ENCODE measurements at places on chromosomes 3 and 15.
A peak's percentile ranks its signal among the peaks of the same experiment; 100 is the strongest.

DNA sequence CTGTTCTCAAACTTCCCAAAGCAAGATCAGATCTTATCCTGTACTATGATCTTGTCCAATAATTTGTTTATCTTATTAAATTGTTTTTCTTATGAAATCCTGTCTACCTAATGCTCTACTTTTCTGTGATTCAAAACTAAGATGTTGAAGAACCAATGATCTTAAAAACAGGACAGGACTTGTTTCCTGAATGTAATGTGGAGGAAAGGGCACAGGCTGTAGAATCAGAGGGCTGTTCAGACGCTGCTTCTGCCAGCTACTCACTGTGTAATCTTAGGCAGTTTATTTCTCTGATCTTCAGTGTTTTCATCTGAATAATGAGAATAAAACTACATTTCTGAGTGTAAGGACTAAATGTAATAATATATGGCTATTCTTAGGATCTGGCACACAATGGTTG, 20.1 kb upstream of the DMXL2 start:
- H3K36me3 ChIP-seq: no peaks in the 10 kb centered on the region
- H3K4me3 ChIP-seq: no peak overlapping the region
- H3K27me3 ChIP-seq: peaks cover 3% of the 10 kb centered on the region
- no peak for ATAC-seq

GRCh38 chr3:19972054-19972453, 25.2 kb downstream of the RAB5A start:
- no peaks in the 10 kb centered on the region for H3K27me3 ChIP-seq
- peaks cover 92% of the 10 kb centered on the region for H3K36me3 ChIP-seq
- H3K4me1 ChIP-seq: peaks cover 21% of the 10 kb centered on the region
- H3K27ac ChIP-seq: peak overlapping the region; percentile 61
- no peak for ATAC-seq
- H3K4me3 ChIP-seq: no peak overlapping the region

GRCh38 chr3:192130534-192131132, 596.7 kb downstream of the FGF12 start:
- H3K27ac ChIP-seq: no peak overlapping the region
- no peaks in the 10 kb centered on the region for H3K4me1 ChIP-seq
- H3K4me3 ChIP-seq: no peak overlapping the region
- ATAC-seq: no peak

GRCh38 chr15:27220199-27220598, 249.2 kb downstream of the GABRG3 start:
- no peaks in the 10 kb centered on the region for H3K36me3 ChIP-seq
- no peak overlapping the region for H3K27ac ChIP-seq
- no peak overlapping the region for H3K4me3 ChIP-seq
- H3K27me3 ChIP-seq: no peaks in the 10 kb centered on the region
- H3K4me1 ChIP-seq: no peaks in the 10 kb centered on the region

DNA sequence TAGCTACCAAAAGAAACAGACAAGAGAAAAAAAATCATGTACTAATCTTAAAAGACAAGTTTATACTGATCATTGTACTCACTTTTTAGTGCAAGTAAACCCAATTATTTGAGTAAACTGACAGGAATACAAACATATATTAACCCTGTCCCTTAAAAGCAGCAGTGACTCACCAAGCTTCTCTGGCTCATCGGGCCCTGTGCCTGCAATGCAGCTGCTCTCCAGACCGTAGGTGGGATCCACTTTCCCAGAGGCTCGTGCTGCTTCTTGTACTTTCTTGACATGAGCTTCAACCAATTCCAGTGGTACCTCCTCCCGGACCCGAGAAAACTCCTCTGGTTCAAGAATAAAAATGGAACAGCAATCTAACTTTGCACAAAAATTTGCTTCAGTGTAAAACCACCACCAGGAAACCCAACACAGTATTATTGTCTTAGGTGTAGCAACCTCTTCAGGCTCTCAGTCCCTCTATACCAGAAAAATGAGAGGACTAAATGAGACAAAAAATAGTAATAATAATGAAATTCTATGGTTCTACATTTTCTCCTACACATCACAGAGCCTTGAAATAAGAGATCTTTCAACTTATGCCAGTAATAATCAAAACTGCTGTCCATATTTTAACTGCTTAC, 82.6 kb upstream of the CSPG5 start:
- H3K4me1 ChIP-seq: peaks cover 10% of the 10 kb centered on the region
- peaks cover 89% of the 10 kb centered on the region for H3K36me3 ChIP-seq
- no peaks in the 10 kb centered on the region for H3K27me3 ChIP-seq
- ATAC-seq: no peak

DNA sequence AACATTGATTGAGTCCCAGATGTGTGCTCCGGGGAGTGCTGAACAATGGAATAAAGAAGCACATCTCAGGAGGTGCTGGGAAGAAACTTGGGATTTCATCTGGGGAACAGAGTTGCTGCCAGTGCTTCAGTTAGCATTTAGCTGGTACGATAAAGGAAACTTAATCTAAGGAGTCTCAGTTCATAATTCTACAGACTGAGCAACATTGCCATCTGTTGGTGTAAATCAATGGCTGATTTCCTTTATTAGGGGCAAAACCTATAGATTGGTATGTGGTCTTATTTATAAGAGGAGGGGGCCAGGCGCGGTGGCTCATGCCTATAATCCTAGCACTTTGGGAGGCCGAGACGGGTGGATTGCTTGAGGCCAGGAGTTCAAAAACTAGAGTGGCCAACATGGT, 8.9 kb downstream of the MKRN2OS start:
- no peak for ATAC-seq
- H3K27me3 ChIP-seq: no peaks in the 10 kb centered on the region
- no peak overlapping the region for H3K27ac ChIP-seq
- H3K4me3 ChIP-seq: no peak overlapping the region

DNA sequence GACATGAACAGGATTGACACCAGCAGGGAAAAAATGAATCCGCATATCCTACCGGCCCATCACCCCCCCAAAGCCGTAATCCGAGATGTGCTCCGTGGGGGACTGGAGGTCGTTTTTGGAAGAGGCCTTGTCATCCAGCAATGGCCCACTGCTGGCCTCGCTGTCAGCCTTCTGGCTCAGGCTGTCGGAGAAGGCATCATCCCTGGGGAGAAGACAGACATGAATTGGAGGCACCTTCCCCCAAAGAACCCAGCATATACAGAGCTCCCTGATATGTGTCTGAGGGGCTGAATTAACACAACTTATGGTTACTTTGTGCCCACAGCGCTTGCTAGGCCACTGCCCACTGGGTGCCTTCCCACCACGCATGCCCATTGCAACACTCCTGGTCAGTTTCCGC, 29.6 kb upstream of the RAD18 start:
- no peak for ATAC-seq
- no peak overlapping the region for H3K27ac ChIP-seq
- no peaks in the 10 kb centered on the region for H3K27me3 ChIP-seq
- no peaks in the 10 kb centered on the region for H3K4me1 ChIP-seq
- H3K4me3 ChIP-seq: no peak overlapping the region
- H3K36me3 ChIP-seq: no peaks in the 10 kb centered on the region

GRCh38 chr3:197298341-197298944, at the start of gene DLG1:
TSS of gene DLG1 (minus strand) at chr3:197298612. CDS start at chr3:197297204, 1,408 bp downstream.
- H3K4me1 ChIP-seq: peaks cover 13% of the 10 kb centered on the region
- H3K27ac ChIP-seq: peak within 1 kb of the TSS; percentile 91
- H3K4me3 ChIP-seq: peak within 1 kb of the TSS; percentile 94
- H3K27me3 ChIP-seq: peaks cover 14% of the 10 kb centered on the region
- peak; percentile 82 for ATAC-seq
- peaks cover 39% of the 10 kb centered on the region for H3K36me3 ChIP-seq

GRCh38 chr3:44880284-44880683, 5.9 kb downstream of the TGM4 start:
- H3K27ac ChIP-seq: no peak overlapping the region
- no peaks in the 10 kb centered on the region for H3K36me3 ChIP-seq
- H3K4me1 ChIP-seq: no peaks in the 10 kb centered on the region
- H3K27me3 ChIP-seq: peaks cover 9% of the 10 kb centered on the region
- ATAC-seq: no peak
- H3K4me3 ChIP-seq: no peak overlapping the region

DNA sequence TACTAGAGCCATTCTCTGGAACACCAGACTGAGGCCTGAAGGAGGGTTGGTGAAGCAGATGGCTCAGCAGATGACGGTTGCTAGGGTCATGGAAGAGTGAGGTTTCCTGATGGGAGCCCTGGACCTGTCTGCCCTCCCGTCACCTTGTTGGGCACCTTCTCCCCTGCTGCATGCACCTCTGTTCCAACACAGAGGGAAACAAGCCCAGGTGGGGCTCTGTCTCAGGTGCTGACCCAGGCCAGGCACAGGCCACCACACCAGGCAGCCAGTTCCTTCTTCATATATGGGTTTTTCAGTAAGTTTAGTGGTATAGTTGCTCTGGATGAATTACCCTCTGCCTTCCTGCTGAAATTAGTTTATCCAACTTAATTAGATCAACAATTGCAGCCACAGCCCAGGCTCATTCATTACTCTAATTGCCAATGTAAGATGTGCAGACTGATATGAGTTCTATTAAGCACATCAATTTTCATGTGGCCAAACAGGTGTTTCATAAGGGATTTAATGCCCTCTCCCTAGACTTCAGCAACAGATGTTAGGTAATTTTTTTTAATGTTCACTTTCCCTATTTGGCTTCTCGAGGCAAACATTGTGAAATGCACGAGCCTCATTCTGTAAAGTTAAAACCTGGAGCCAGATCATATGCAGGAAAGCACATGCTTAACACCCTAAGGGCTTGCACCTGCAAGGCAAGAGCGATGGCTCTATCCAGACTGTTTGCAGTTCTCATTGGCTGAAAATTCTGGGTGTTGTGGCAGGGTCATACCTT, 174.8 kb downstream of the CHDH start:
- ATAC-seq: no peak
- no peak overlapping the region for H3K27ac ChIP-seq
- H3K4me3 ChIP-seq: no peak overlapping the region
- no peaks in the 10 kb centered on the region for H3K36me3 ChIP-seq
- peaks cover 25% of the 10 kb centered on the region for H3K27me3 ChIP-seq
- H3K4me1 ChIP-seq: no peaks in the 10 kb centered on the region

- H3K27ac ChIP-seq: no peak overlapping the region
- no peak overlapping the region for H3K4me3 ChIP-seq
- ATAC-seq: no peak
- H3K36me3 ChIP-seq: no peaks in the 10 kb centered on the region
- peaks cover 5% of the 10 kb centered on the region for H3K4me1 ChIP-seq
- no peaks in the 10 kb centered on the region for H3K27me3 ChIP-seq
These were observed 19.2 kb downstream of the CDIN1 start for GRCh38 chr15:36598529-36599177.

DNA sequence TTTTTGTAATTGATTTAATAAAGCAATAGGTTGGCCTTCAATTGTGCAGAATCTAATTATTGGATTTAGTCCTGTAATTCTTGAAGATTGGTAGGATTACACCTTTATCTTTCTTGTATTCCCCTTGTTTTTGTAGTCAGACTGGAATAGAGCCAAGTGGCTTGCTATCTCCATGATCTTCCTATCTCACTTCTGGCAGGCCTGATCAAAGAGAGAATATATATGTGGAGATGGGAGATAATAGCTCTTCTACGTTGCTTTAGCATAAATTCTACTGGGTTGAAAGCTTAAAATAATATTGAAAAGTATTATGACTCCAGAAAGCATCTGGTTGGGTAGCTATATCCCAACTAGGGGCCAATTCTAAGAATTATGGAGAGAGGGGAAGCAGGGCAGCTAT, 16.9 kb upstream of the IFT57 start:
- no peaks in the 10 kb centered on the region for H3K36me3 ChIP-seq
- H3K4me3 ChIP-seq: no peak overlapping the region
- no peak for ATAC-seq
- no peaks in the 10 kb centered on the region for H3K27me3 ChIP-seq
- no peaks in the 10 kb centered on the region for H3K4me1 ChIP-seq

DNA sequence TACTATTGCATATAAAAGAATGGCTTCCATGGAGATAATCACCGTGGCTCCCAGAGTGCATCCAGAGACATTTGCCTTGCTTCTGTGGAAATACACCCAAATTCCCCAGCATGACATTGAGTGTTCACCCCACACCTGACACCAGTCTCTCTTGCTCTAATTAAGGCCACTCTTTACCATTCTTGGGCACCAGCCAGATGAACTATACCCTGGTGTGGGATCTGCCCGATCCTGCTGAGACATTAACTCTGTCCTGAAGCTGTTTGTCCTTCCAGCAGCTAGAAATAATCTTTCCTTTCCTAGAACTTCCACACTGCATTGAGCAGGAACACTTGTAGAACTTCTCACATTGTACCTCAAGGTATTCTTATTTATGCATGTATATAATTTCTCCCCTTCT, 105.2 kb downstream of the LPP start:
- H3K4me3 ChIP-seq: no peak overlapping the region
- no peak for ATAC-seq
- peaks cover 7% of the 10 kb centered on the region for H3K36me3 ChIP-seq
- peaks cover 22% of the 10 kb centered on the region for H3K4me1 ChIP-seq
- H3K27me3 ChIP-seq: no peaks in the 10 kb centered on the region
- no peak overlapping the region for H3K27ac ChIP-seq

- no peak overlapping the region for H3K4me3 ChIP-seq
- no peak for ATAC-seq
- no peaks in the 10 kb centered on the region for H3K27me3 ChIP-seq
- no peak overlapping the region for H3K27ac ChIP-seq
- no peaks in the 10 kb centered on the region for H3K4me1 ChIP-seq
These were observed 322.3 kb downstream of the CNTN4 start for GRCh38 chr3:2420919-2421318.

DNA sequence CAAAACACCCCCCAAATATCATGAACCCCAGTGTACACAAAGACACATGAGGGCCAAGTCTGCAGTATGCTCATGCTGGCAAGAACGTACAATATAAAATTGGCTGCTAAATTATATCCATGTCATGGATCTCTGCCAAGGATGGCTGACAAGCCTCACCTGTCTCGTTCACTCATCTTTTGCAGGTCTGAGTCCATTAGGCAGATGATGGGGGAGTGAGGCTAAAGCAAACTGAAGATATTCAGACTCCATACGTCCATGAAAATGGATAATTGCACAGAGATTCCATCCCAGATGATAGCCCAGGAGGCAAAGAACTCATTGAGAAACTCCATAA, 122.3 kb upstream of the PTPRG start:
- no peak overlapping the region for H3K4me3 ChIP-seq
- H3K27me3 ChIP-seq: no peaks in the 10 kb centered on the region
- no peaks in the 10 kb centered on the region for H3K4me1 ChIP-seq
- no peak overlapping the region for H3K27ac ChIP-seq

GRCh38 chr3:142577696-142578328, 721 bp downstream of the ATR start:
- H3K4me1 ChIP-seq: peaks cover 28% of the 10 kb centered on the region
- H3K27ac ChIP-seq: peak overlapping the region; percentile 97
- H3K27me3 ChIP-seq: peaks cover 3% of the 10 kb centered on the region
- ATAC-seq: no peak

Data from activated T-helper 17 cell treated with anti-CD3 and anti-CD28 coated beads, Interleukin-2, amount 50 U/mL, for 72 hours (primary cell).